ENCODE measurements at places on chromosomes 12 and 14.

DNA sequence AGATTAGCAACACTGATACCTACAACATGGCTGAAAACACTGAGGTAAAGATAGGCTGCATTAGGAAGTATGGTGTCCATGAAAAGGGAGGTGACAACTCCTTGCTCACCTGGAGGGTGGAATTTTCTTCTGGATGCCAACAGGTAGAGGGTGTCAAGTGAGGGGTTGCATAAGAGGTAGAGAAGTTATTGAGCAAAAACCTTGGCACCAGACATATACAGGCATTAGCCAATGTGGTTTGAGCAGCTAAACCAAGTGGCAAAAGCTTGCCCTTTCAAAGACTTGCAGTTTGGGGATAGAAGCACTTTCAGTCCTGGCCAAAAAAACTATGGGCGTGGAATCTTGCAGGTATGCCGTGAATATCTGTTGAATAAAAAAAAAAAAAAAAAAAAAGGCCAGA, 3.8 kb downstream of the RITA1 start:
- DNase-seq = no peak

DNA sequence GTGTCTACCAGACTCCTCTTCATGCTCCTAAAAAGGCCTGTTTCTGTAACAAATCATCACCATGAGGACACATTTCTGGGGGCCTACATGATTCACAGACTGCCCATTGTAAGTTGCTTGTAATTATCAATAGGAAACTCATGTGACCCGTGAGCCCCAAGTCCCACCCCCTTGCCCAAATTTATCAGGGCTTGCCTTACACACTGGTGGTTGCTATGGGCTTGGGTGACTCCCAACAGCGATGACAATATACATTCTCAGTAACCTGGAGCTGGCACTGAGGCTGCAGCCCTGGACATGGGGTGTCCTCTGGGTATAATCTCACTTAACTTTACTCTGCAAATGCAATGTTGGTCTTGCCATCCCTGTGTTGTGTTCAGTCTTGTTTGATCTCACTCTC, 149.2 kb downstream of the NRXN3 start:
- DNase-seq = no peak

DNA sequence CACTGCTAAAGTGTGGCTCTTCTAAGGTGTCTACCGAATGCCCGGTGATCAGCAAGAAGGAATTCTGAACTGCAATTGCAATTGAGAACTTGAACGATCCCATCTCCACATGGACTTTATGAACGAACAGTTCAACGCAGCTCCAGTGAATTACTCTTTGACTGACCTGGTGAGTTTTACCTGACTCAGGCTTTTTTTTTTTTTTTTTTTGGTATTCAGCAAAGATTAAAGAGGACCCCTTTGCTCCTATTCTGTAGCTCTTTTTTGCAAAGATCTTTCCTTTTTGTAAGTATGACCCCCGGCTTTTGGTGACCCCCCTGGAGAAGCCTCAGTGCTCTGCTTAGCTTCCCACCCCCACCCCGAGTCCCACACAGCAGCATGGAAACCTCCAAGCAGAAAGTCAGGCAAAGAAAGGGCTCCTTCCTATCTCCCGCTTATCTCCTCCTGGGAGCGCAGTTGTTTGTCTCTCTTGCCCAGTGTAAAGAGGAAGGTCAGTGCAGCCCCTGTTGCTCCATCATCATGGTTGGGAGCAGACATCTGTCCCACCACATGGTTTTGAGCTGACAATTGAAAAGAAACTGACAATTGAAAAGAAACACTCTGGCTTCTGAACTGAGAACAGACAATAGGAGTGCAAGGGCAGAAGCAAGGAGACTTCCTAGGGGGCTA, 72.1 kb upstream of the DIO3 start:
- no peak for DNase-seq

- no peak for DNase-seq
These were observed 111.0 kb downstream of the BBS10 start for GRCh38 chr12:76237086-76237701.

- peak; percentile 1 for DNase-seq
These were observed 253.7 kb downstream of the GRIN2B start for GRCh38 chr12:13727707-13728195.

GRCh38 chr14:39318574-39318973, 84.9 kb downstream of the MIA2 start:
- DNase-seq = no peak

GRCh38 chr12:128644664-128645296, 179.0 kb downstream of the SLC15A4 start:
- DNase-seq = no peak

DNA sequence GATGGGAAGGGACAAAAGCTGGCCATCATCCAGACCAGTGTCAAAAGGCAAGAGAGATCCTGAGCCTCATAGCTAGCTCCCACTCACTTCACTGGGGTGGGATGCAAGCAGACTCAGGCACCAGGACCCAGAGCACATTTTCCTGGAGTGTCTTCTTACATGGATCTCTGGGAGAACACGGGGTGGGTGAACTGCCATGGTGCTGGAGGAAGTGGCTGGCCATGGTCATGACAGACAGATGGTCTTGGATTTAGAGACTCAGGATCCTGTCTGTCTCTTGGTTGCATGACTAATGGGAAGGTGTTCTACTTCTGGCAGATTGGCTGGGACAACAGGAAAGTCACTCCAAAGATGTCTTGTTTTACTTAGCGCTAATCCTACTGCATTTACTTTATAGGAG, 311.5 kb downstream of the ATP23 start:
- DNase-seq = no peak

GRCh38 chr12:104680491-104680890, 223.7 kb downstream of the CHST11 start:
- no peak for DNase-seq

DNA sequence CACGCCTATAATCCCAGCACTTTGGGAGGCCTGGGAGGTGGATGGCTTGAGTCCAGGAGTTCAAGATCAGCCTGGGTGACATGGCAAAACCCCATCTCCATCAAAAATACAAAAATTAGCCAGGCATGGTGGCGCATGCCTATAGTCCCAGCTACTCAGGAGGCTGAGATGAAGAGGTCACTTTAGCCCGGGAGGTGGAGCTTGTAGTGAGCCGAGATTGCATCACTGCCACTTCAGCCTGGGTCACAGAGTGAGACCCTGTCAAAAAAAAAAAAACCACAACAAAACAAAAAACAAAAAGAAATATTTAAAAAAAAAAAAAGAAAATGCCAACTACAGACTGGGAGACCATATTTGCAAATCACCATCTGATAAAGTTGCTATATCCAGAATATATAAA, 17.5 kb downstream of the WDR89 start:
- no peak for DNase-seq

DNA sequence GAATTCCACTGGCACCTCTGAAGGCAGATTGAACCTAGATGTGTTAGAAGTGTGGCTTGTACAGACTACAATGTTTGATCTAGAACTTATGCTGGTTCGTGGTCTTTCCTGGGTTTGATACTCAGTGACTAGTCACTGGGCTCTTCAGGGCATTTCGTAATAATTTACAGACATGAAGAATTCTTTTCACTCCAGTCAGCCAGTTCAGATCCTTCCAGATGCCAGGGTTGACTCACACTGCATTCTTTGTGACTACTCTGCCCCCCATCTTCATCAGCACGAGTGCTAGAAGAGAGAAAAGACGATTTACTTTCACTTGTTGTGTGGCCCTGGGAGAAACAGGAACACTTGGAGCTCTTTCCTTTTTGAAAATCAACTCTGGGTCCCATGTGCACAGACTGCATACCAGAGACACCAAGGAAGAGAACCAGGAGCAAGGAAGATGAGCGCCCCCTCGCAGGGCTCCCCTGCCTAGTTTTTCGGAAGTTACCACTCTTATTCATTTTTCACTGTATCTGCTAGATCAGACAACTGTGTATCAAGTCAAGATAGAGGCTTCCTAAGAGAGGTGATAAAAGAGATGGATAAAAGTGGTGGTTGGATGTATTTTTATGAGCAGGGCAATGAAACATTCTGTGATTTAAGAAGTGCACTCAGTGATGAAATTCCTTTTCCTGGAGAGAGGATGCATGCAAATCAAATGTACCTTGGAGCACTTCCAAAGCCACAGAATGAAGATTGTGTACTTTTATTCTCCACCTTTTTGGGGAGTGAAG, 33.5 kb upstream of the EVL start:
- peak; percentile 99 for DNase-seq

DNA sequence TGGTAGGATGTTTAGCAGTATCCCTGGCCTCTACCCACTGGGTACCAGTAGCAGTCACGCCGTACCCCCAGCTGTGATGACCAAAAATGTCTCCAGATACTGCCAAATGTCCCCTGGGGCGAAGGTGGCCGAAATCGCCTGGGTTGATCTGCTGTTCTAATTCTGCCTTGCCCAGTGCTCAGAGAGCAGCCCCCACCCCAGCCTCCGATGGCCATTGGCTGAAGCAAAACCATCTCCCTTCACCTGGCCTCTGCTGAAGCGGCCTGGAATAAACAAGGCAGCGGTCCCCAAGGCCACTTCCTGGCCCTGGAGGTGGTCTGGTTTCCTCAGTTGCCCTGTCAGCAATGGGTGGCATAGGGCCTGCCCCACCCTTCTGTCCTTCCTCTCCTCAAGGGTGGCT, 298.4 kb downstream of the CACNA1C start:
- no peak for DNase-seq

DNA sequence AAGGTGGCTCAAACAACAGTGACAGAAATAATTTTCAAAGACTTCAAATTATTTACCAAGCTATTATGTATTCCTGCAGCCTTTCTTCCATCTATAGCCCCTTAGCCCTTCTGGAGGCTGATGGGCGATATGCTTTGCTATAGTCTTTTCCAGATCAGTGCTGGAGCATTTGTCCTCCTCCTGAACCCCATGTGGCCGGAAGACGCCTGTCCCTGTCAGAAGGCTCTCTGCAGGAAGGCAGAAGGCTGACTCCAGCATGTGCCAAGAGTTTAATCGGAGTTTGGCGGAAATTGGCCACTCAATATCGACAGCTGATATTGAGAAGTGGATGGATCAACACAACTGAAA, 49.3 kb upstream of the MAX start:
- no peak for DNase-seq

DNA sequence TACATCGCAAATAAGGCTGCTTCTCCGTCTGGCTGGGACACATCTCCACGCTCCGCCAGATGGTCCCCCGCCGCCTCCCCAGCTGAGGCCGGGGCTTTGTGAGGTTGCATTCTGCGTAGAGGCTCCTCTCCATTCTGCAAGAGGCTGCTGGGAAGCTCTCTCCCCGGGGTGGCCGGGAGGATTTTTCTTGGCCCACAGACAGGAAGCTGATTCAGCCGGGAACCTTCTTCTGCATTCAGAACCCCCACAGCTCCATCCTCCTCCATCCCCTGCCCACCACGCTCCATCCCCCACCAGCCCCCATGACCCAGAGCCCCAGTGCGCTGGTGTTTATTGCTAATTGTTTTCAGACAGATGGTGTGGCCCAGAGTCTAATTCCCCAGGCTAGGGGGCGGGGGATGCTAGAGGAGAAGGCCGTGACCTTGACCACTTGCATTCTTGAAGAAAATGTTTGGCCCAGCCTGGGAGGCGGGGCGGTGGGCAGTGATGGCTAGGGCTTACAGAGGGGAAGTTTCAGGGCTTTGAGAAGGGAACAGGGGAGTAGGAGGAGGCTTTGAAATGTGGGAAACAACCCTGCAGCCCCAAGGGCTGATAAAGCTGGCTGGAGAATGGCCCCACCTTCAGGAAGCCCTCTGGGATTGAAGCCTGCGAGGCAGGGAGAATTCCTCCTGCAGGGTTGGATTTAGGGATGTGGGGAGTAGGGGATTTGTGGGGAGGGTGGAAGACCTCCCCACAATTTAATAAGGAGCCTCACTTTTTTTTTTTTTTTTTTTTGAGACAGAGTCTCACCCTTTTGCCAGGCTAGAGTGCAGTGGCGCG, 88.5 kb upstream of the NCOR2 start:
- DNase-seq = peak; percentile 99

GRCh38 chr12:753611-754472, 1.5 kb downstream of the WNK1 start:
- DNase-seq = peak; percentile 8

DNA sequence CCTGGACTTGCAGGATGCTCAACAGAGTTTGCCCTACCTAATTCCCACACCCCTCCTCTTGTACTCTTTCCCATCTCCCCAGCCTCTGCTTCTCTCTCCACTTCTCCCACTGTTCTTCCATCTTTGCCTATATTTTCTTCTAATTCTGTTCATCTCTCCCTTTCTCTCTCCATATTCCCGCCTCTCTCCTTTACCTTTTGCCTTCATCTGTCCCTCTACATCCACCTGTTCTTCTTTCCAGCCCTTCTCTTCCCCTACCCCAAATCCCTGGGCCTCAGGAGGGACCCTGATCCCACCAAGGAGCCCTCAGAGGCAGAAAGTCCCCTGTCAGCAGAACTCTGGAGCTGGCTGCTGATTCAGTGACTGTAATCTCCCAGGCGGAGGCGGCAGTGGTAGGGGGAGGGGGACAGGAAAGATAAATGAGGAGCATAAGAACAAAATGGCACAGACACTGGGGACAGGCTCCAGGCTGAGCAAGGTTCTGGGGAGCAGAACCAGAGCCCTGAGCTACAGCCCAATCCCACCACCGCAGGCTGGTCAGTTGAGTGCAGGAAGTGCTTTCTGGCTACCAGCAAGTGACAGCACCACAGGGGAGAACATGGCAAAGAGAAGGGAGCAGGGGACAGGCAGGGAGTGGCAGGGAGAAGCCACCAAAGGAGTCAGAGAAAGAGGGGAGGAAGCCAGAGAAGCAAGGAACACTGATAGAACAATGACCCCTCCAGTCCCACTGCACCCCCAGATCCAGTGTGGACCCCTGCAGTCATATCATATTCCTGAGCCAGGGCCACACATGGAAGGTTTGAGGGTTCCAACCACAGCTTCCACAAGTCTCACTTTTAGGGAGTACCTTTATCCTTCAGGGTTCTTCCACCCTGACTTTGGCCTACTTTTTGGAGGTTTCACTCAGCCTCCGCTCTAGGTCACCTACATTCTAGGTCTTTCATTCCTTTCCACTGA, 27.0 kb downstream of the SMUG1 start:
- no peak for DNase-seq

GRCh38 chr14:58901826-58902225, 264.1 kb downstream of the DACT1 start:
- no peak for DNase-seq

DNA sequence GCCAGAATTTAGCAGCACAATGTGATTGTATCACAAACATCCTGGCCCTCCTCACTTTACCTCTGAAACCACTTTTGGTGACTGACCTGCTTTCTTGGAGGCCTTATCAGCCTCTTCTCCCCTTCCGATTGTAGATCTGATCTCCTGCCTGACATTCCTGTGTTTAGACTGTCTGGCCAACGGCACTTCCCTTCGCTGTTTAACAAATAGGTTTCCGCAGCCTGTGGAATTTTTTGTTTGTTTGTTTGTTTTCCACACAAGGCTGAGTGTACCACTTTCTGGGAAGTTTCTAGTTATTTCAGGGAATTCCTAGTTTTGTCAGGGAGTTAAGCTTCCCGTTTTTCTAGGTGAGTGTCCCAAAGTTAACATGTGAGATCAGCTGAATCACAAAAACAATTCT, 65.9 kb upstream of the CDKN3 start:
- DNase-seq = no peak

DNA sequence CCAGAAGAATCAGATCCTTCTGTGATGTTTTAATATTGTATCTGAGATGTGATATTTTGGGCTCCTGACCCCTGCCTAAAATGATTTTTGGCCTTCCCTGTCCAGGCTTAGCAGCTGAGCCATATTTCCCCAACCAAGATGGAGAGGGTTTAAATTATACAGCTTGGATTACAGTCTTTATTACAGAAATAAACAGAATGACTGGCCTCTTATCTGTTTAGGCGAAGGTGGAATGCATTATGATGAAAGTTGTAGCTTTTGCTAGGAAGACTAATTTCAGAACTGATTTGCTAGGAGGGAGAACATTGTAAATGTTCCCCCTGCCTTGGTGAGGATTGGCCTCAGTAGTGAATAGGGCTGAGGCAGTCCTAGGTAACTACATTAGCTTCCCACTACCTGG, 23.3 kb downstream of the BMAL2 start:
- no peak for DNase-seq

- no peak for DNase-seq
These were observed 32.2 kb downstream of the SMUG1 start for GRCh38 chr12:54156578-54156977.

All from fibroblast of upper back skin (primary cell).